ENCODE measurements at places on chromosomes 3 and 15.

GRCh38 chr3:48023377-48023776 lies 7.2 kb upstream of the MAP4 start:
- no peak for DNase-seq

- DNase-seq: no peak
Observed at GRCh38 chr3:78050276-78051065, 1010.6 kb downstream of the ROBO2 start.

DNA sequence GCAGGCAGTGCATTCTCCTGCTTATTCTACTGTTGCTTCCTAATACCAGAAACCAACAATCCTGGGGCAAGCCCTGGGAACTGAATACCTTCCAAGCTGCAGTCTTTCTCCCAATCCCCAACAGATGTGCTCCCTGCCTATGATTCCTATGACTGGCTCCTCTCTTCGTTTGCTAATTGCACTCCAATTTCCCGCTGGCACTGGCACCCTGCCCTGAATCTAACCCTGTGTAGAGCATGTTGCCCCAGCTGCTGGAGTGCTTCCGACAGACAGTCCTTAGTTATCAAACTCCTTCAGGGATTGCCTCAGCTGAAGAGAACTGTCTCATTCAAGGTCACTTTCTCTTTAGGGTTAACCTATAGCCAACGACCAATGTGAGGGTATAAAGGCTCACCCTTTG lies 214.1 kb downstream of the NECTIN3 start:
- DNase-seq: no peak

DNA sequence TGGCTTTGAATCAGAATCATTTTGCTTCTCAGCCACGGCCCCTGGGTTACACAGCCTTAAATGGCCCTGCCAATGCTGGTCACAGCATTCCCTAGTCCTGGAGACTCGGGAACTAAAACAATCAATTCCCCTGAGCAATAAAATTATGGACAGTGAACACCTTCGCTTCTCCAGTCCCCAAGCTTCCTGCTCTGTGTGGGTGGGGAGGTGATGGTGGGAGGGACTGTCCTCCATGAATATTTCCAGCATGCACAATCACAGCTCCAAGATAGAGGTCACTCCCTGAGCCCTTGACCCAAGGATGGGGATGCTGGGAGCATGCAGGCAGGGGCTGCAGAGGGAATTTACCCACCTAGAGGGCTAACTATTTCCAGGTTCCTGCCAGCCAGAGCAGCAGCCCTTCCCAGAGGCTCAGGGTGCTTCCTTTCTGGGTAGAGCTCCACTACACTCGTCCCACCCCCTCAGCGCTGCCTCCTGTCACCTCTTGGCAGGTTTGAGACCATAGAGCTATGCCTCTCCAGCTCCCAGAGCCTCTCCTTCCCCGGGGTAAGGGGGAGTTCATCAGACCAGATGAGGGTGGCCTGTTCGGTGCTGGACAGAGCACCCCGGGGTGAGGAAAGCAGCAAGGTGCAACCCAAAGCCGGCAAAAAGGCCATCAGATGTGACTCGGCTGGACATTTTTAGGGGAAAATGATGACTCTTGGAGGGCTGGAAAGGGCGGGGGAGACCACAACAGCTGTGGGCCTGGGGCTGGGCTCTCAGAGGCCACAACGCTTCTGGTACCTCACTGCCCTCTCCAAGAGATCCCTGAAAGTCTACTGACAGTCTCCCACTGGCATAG lies 14.5 kb upstream of the CCDC33 start:
- DNase-seq: no peak

- no peak for DNase-seq
Observed at GRCh38 chr3:59422312-59422711, 372.5 kb upstream of the CFAP20DC start.

- DNase-seq: no peak
Observed at GRCh38 chr15:78536134-78536533, 4.1 kb upstream of the PSMA4 start.

GRCh38 chr3:24086206-24086605 lies 141.1 kb downstream of the NR1D2 start:
- no peak for DNase-seq

GRCh38 chr3:100662113-100662823 lies 47.0 kb upstream of the TFG start:
- no peak for DNase-seq

DNA sequence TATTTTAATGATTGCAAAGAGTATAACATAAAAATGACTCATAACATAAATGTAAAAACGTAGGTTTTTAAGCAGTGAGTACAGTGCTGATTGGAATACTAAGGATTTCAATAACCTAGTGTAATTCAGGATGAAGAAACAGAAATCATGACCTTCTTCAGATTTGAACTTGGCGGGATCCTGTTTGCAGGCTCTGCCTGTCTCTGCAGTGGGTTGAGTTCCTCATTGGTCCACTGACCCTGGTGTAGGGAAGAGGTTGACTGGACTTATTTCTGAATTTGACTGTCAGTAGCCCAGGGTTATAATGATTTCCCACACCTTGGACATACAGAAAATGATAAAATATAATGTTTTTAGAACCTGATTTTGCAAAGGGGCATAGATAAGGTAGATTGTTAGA lies 171.7 kb downstream of the FNDC3B start:
- no peak for DNase-seq
